ENCODE measurements at places on chromosomes 6 and 20.

GRCh38 chr6:47000842-47001241 is 41.3 kb downstream of the ADGRF1 start:
- no peak for DNase-seq

GRCh38 chr6:153059311-153059710 is 56.8 kb upstream of the MTRF1L start:
- no peak for DNase-seq

- DNase-seq, result no peak
These were observed 6.0 kb downstream of the CST2 start for GRCh38 chr20:23820493-23820892.

DNA sequence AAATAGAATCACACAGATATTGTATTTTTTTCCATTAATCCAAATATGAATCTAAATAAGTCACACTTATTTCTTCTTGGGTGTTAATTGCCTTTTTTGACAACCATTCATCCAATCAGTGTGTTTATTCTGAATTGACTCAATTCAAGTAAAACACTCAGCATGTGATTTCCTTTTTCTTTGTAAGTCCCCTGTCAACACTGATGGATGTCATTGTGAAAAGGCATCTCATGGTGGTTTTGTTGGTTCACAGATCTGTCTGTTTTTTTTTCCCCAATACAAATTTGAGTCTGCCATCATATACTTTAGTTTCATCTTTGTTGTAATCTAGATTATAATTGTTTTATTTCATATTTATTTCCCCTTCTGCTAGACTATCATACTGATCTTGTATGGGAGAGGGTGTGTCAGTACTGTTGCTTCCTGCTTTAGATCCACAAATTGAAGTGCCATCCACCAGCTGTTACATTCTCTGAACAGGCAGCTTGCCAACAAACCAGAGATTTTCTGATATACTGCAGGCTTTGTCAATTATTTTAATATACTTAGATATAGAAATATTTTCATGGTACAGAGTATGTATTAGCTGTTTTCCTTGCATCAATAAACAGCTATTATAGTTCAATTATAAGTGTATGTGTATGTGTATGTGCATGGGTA is 64.2 kb upstream of the FLRT3 start:
- no peak for DNase-seq

DNA sequence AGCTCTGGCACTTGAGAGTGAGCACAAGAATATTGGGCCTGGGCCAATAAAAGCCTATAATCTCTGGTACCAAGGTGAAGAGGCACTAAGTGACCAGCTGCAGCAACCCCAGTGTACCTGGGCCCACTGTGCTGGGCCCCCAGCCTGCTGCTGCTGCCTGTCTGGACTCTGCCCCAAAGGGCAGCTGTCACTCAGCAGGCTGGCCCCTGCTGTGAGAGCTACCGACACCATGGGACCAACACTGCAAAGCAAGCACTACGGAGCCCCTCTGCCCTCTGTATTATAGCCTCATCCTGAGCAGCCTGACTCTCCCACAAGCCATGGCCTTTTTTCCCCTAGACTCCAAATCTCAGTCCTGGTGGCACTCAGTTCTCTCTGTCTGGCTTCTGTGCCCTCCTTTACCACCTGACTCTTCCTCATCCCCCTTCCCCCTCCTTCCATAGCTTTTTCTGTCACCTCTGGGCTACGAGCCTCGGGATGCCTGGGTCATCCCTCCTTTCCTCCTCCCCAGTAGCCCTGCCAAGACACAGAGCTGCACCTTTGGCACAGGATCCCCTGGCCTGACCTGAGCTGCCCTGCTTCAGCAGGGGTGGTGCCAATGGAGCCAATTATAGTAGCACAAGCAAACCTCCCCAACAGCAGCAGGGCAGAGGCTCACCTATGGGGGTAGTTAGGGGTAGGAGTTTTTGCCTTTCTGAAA is 14.2 kb downstream of the RRP36 start:
- DNase-seq, result no peak

DNA sequence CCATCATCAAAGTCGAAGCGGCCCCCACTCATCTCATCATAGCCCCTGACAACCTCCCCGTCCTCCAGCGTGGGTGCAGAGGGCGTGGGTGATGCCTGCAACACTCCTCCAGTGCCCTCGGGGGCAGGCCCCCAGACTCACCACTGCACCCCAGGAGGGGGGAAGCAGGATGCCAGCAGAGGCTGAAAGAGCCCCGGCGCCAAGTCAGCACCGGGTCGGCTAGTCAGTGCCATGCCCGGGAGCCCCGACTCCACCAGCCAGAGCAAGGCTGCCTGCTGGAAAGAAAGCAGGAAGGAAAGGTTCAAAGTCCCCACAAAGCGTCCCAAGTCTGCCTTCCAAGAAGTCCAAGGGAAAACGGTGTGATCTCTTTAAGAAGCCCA is 324 bp downstream of the JPH2 start:
- DNase-seq, result no peak

GRCh38 chr6:136873748-136874147 is 48.4 kb upstream of the SLC35D3 start:
- DNase-seq, result no peak

- DNase-seq, result no peak
These were observed 18.3 kb downstream of the COL9A3 start for GRCh38 chr20:62834967-62835730.

DNA sequence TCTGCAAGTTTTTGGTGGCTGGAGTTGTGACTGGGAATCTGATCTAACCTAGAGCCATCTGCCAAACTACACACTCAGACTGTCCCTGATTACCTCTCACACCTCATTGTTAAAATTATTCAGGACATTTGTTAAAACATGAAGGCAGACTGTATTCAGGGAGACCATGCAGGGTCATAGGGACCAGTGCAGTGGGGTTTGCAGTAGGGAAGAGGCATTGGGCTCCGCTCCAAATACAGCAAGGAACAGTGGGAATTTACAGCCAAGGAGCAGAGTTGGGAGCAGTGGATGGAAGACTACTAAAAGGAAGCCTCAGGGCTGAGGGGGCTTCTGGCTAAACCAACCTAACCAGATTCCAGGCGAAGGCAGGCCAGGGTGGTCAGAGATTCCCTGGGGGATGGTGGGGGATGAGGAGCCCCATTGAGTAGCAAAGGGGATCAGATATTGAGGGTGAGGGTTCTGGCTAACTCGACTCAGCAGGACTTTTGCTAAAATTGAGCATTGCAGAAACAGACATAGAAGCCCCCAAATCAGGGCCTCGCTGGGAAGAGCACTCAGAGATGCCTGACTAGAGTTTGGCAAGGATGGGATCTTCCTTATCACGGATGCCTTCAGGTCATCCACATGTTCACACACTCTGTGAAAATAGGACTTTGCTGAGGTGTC is 172.0 kb downstream of the ZDHHC14 start:
- DNase-seq, result no peak

- DNase-seq, result no peak
These were observed 6.4 kb downstream of the SNPH start for GRCh38 chr20:1272368-1273100.

- no peak for DNase-seq
These were observed 33.5 kb upstream of the SYNCRIP start for GRCh38 chr6:85676086-85676729.

DNA sequence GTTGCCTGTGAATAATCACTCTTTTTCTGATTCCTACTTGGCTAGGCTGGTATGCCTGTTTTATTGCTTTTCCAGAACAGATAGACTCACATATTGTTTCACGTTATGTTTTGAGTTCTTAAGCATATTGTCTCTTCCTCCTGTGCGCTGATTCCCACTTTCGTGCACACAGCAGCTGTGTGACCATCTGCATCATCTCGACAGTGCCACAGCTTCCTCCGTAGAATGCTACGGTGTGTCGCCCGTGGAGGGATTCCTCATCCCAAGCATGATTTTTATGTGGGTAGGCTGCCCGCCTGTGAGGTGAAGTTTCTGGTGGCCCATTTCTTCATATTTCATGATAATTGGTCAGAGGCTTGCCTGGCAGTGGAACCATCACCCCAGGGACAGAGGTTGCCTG is 31.8 kb downstream of the PLCB4 start:
- DNase-seq, result no peak

DNA sequence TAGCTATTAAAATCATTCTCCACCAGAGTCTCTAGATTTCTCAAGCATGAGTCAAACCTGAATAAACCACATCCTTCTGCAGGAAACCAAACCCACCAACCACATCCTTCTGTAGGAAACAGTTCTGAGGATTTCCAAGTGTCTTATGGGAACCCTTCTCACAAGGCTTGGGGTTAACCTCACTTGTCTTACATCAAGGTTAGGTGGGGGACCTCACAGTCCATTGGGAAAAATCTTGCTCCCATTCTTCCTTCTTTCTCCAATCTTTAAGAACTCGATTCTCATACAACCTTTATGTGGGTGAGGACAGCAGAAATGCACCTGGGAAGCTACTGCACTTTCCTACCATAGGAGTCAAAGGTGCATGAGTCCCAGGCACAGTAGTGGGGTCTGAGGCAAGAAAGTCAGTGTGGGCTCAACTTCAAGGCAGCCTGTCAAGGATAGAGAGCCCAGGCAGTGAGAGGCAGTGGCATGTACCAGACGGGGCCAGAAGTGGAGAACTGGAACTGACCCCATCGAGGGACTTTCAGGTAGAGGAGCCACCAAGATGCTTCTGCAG is 114.5 kb downstream of the SLC22A3 start:
- peak; percentile 88 for DNase-seq

- DNase-seq, result peak; percentile 1
These were observed 56.6 kb downstream of the SNX14 start for GRCh38 chr6:85537055-85537494.

DNA sequence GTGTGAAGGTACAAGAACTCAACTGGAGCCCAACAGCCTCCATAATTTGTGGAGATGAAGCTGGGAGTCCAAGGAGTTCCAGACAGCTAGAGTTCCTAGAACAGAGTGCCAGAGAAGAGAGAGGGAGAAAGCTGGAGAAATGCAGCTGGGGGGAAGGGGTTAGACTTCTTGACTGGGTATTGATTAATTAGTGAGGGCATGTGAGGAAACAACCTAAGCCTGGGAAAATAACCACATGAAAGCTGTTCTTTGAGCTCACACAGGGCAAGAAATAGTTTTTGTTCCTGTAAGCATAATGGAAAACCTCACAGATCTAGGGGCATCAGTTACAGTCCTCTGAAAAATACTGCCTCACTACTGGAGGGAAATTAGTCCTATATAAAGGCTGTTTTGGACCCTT is 230.5 kb upstream of the FKBP1C start:
- no peak for DNase-seq

DNA sequence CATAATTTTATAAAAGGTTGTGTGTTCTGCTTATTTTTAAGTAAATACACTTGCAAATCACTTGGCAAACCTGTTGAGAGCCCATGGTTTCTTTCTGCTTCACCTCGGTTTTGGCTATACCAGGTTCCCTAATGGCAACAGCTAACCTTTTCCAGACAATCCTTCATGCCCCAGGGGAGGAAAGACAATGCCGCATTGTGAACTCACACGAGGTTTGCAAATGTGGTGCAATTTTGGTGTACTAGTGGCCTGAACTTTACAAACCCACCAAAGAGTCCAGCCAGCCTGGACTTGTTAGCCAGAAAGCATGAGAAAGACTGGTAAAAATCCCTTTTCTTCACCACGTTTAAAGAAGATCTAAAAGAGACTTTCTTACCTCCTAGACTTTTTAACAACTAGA is 84.8 kb upstream of the SOX4 start:
- DNase-seq, result no peak

DNA sequence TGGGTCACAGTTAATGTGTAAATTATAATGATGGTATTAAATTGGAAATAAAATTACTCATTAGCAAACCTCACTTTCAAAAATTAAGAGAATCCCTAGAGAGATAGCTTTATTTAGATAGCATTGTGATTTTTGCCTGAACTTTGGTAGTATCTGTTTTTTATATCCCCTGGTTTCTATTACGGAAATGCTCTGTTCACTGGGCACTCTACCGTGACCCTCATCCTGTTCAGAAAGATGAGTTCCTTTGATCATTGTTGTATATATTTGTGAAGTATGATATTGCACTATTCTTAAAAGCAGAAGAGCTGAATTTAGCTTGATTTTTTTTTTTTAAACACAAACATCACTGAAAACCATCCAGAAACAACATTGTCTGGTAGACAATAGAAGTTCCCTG is 1143.8 kb upstream of the MAP3K7 start:
- no peak for DNase-seq

DNA sequence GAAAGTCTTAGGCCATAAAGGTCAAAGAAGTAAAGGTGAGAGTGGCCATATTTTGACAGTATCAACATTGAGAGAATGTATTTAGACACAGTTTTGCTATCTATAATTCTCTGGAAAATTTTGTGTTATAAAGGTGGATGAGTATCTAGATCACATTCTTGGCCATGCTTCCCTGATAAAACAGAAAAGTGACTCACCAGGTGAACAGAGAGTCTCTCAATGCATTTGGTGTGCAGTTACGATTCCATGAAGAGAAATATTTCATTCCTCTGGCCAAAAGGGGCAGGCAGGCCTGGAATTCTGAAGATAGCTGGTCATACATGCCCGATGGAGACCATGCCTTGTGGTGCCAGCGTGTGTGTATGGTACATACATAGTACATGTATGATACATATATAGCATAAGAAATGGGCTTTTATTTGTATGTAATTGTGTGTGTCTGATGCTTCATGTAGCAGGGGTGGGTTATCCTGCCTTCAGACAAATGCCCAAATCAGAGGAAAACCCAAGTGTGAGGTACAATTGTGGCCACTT is 164.0 kb downstream of the SOBP start:
- DNase-seq, result no peak

- DNase-seq, result no peak
These were observed 41.9 kb upstream of the ADGRF5 start for GRCh38 chr6:46963626-46964025.

GRCh38 chr20:50758992-50759391 is 27.6 kb downstream of the PARD6B start:
- no peak for DNase-seq

DNA sequence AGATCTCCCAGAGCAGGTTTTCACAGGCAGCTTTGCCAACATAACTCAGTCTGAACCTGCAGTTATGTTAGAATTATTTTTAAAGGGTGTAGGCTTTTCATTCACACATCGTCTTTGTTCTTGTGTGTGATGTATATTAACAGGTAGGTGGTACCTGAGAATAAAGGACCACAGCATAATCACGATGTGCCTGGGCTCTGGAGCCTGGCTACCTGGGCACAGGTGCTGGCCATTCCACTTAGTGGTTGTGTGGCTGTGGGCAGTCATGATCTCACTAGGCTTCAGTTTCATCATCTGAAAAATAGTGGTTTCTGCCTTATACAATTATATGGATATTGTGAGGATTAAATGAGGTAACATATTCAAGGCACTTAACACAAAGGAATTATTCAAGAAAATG is 6.4 kb downstream of the CD109 start:
- DNase-seq, result no peak

GRCh38 chr20:46063652-46064054 is 26.1 kb downstream of the NCOA5 start:
- DNase-seq, result no peak

- DNase-seq, result no peak
These were observed 2.0 kb downstream of the EEF1E1 start for GRCh38 chr6:8100159-8100854.

GRCh38 chr6:13280254-13280653 is 48.1 kb downstream of the TBC1D7 start:
- DNase-seq, result no peak

GRCh38 chr6:81487489-81487888 is 265.0 kb downstream of the TENT5A start:
- no peak for DNase-seq

GRCh38 chr6:17226786-17227233 is 54.4 kb upstream of the RBM24 start:
- no peak for DNase-seq

GRCh38 chr6:154139892-154140291 is 100.9 kb downstream of the OPRM1 start:
- DNase-seq, result no peak

Data from fibroblast of skin of abdomen (primary cell).